ENCODE measurements at places on chromosomes 3 and 15.

- no peak for DNase-seq
Observed at GRCh38 chr3:187750513-187751123, 5.3 kb upstream of the BCL6 start.

- no peak for DNase-seq
Observed at GRCh38 chr15:65388306-65389080, 10.7 kb upstream of the IGDCC3 start.

DNA sequence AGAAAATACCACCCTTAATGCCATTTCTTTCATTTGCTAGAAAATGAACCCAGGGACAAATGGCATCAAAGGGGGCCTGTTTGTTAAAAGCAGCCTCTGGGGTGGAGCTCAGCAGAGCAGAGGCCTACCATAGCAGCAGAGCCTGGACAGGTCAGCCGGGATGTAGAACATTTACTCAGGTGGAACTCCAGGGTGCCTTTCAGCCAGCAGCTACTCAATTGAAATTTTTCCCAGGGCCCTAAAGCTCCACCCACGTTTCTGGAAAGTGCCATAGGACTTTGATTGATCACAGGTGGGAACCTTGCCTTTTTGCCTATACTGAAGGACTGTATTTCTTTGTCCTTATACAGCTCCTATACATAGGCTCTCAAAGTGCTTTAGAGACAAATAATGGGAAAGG lies 74.5 kb upstream of the C15orf61 start:
- no peak for DNase-seq

GRCh38 chr15:66780172-66780972 lies 78.3 kb downstream of the SMAD6 start:
- DNase-seq, result no peak

- no peak for DNase-seq
Observed at GRCh38 chr3:38755130-38755529, 60.9 kb downstream of the SCN10A start.

DNA sequence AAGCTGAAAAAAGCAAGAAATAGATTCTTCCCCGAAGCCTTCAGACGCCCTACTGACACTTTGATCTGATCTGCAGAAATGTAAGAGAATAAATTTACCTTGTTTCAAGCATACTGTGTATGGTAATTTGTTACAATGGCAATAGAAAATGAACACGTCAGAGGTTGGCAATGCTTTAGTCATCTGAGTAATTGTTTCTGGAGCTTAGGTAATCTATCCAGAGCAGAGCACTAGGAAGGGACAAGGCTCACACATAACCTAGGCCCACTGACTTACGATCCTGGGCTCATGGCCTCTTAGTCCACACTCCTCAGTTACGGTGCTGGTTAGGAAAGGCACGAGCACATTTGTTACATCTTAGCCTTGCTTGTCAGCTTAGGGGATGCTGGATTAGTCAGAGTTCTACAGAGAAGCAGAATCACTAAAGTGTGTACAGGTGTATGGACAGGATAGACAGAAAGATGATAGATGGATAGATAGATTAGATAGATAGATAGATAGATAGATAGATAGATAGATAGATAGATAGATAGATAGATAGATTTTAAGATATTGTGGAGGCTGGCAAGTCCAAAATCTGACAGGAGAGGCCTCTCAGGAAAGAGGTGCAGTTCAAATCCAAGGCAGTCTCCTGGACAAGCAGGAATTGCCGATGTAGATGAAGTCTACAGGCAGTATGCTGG lies 46.8 kb upstream of the TBC1D23 start:
- no peak for DNase-seq

DNA sequence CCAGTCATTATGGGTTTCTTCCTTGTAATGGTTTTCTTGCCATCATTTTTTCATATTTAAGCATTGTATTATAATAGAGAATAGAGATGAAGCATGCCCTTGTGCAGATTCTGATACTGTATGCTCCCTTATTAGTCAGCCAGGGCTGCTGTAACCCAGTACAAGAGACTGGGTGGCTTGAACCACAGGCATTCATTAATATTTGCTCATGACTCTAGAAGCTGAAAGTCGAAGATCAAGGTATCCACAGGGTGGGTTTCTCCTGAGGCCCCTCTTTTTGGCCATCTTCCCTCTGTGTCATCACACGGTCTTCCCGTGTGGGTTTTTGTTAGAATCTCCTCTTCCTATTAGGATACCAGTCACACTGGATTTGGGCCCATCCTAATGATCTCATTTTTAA lies 74.5 kb downstream of the FOXP1 start:
- no peak for DNase-seq

DNA sequence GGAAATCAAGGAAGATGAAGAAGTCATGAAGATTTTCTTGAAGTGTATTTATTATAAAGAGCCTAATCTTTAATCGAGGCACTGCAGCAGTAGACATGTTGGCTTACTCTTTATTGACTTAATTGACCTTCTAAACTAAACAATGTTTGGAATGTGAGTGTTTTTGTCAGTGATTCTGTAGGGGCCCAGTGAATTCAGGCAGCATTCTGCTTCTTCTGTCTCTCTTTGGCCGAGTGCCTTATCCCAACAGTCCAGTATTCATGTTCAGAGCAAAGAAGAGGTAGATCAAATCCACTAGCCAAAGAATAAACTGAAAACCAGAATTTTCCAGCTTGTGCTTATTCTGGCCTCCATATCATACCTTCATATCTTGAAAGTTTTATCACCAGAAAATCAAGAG lies 55.7 kb downstream of the RLBP1 start:
- no peak for DNase-seq

DNA sequence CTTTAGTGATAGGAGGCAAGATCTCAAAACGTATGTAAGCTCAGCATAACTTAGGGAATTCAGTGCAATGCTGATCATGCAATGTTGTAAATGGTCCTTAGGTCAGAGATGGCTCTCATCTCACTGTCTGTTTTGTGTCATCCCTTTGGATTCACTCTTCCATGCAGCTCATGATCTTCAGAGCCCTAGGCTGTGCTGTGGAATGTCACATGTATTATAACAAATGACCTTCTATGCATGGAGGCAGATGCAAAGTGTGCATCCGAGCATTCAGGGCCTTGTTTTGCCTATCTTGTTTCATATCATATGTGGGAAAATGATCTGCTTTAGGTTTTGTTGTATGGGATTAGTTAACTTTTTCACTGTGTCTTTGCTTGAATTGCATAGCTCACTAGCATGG lies 40.5 kb upstream of the PDZRN3 start:
- DNase-seq, result no peak

DNA sequence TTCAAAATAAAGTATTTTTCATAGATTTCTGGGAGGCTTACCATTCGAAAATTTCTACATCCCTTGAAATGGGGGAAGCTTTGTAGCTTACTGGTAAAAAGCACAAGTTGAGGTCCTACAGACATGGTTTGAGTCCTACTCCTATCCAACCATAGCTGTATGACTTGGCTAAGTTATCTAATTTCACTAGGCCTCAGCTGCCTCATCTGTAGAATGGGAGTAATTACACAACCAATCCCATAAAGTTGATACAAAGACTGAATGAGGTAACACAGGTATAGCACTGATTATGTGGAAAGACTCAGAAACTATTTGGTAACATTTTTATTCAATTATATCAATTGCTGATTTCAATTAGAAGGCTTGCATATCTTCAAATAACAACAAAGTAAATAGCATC lies 157.4 kb downstream of the PLD1 start:
- no peak for DNase-seq

GRCh38 chr15:61840090-61840489 lies 220.2 kb downstream of the VPS13C start:
- no peak for DNase-seq

DNA sequence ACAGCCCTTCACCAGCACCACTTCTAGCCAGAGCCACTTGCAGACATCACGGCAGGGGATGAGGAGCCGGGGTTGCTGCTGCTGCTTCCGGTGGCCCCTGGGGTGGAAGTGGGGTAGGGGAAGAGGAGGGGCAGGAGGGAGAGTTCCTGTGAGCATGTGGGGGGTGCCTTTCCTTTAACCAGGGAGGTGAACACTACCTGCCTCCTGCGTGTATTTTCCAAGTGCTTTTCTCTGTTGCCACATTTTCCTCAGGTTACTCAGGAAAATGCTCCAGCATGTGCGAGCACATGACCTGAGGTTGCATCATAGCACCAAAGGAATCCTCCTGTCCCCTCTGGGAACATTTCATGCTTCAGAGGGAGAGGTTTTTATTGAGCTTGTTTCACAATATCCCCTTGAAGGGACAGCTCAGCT lies 12.2 kb upstream of the SACM1L start:
- DNase-seq, result no peak

- DNase-seq, result no peak
Observed at GRCh38 chr3:142104763-142105162, 44.6 kb downstream of the TFDP2 start.

GRCh38 chr15:25936004-25936403 lies 72.9 kb upstream of the ATP10A start:
- DNase-seq, result no peak

GRCh38 chr3:139586420-139587017 lies 47.0 kb upstream of the RBP1 start:
- no peak for DNase-seq

DNA sequence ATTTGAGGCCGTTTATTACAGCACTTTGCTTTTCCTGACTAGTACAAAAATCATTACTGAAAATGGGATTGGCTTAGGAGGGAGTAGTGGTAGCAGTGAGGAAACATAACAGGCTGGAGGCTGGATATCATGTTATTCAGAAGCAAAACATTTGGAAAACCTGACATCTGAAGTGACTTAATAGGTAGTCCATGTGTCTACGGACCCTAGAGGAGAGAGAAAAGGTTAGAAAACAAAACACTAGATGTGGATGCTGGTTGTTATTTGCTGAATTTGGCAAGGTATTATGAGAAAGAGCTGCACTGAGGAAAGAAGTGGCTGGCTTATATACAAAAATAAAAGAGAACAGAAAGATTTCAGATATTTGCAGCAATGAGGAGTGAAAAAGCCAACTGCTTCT lies 139.9 kb downstream of the MEX3B start:
- DNase-seq, result no peak

- no peak for DNase-seq
Observed at GRCh38 chr3:125192190-125193035, 20.1 kb downstream of the SLC12A8 start.

- DNase-seq, result no peak
Observed at GRCh38 chr3:95334461-95334860, 1271.6 kb downstream of the NSUN3 start.

DNA sequence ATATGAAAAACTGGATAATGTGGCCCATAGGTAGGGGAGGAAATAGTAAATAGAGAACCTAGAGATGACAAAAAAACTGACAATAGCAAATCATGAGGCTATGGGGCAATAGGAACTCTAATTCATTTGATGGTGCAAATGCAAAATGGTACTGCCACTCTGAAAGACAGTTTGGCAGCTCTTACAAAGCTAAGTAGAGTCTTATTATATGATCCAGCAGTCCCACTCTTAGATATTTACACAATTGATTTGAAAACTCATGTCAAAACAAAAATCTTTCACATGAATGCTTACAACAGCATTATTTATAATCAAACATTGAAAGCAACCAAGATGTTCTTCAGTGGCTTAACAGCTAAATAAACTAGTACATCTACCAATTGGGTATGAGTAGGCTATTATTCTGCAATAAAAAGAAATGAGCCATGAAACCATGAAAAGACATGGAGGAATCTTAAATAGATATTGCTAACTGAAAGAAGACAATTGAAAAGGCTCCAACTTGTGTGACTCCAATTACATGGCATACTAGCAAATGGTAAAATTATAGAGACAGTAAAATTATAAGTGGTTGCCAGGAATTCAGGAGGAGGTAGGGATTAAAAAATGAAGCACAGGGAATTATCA lies 321.8 kb upstream of the STAC start:
- no peak for DNase-seq

- no peak for DNase-seq
Observed at GRCh38 chr15:76340198-76340802, 3.7 kb downstream of the ISL2 start.

DNA sequence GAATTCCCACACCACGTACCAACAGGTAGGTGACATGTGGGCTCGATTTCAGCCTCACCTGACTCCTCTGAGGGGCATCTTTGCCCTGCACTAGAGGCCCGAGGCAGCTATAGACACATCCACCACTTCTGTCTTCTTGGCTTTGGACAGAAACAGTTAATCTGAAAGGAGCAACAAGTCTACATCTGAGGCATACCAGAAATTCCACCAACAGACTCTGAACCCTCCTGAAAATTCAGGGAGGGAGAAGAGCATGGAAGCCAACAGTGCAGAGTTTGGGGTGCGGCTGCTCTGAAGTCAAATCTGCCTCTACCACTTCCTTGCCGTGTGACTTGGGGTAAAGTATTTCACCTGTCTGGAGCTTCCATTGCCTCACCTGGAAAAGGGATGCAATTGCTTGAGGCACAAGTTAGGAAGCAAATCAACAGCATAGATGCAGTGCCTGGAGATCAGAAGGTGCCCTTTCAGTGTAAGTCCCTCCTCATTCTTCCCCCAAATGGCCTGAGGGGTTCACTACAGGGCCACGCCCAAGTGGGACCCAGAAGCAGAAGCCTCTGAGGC lies 119.8 kb downstream of the SHQ1 start:
- no peak for DNase-seq

- no peak for DNase-seq
Observed at GRCh38 chr3:77053795-77054194, 13.9 kb downstream of the ROBO2 start.

GRCh38 chr3:184368586-184369183 lies 7.2 kb downstream of the POLR2H start:
- DNase-seq, result no peak

DNA sequence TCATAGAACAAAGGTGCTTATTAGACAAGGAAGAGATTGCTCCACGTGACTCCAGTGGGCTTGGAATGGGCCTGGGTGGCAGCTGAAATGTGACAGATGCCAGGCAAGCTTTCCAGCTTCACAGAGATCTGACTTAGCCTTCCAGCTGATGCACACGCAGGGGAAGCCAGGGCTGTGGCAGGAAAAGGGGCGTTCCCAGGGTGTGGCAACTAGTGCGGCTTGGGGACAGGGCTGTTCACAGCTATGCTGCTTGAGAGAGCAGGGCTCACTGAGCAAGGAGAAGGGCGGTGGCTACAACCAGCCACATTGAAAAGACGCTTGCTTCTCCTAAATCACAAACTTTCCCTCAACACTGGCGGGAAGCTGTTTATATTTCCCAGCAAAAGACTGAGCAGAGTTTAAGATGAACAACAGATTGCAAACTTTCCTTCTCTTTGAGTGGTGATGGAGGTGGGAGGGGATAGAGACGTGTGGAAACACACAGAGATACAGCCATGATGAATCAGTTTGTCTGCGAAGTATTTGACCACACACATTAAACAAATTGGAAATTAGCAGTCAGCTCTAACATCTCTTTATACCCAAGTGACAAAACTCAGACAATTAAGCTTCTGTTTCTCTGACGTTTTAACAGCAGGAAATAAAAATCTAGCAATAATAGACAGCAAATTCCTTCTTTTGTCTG lies 127.5 kb downstream of the BDH1 start:
- peak; percentile 66 for DNase-seq

GRCh38 chr3:182592747-182593146 lies 200.6 kb upstream of the ATP11B start:
- no peak for DNase-seq

All from right atrium auricular region (tissue), 2 donors.